Activated CD4-positive, alpha-beta T cell treated with anti-CD3 and anti-CD28 coated beads for 4 hours (primary cell): ENCODE measurements at places on chromosomes 5 and 9.

- DNase-seq: no peak
Observed at GRCh38 chr5:58259685-58260152, 200.2 kb downstream of the PLK2 start.

- no peak for DNase-seq
Observed at GRCh38 chr9:68431307-68431706, 74.9 kb downstream of the PGM5 start.

GRCh38 chr9:124202447-124202971 is 55.2 kb upstream of the NEK6 start:
- DNase-seq: peak; percentile 80

- no peak for DNase-seq
Observed at GRCh38 chr9:118222375-118222774, 518.2 kb downstream of the TLR4 start.

DNA sequence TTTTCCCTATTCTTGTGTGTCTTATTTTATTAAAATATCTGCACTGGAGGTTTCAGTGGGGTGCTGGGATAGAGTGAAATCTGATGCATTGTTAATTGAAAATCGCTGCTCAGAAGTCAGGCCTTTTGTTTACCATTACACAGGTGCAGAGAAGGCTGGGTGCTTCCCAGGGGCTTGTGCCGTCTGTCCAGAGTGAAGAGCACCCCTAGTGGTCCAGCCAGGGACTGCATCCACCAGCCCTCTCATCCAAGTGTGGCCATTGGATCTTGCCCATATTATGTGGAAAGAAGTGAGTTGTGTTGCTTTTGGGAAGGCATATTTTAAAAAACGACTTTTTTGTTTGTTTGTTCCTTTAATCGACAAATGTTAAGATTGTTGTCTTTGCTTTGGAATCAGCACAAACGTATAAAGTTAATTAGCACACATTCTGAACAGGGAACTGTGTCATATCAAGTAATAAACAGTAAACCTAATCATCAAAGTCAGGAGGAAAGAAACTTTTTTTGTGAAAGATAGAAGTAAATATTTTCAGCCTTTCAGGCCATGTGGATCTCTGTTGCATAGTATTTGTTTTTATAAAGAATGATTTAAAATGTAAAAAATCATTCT is 315.6 kb downstream of the MTRR start:
- no peak for DNase-seq
